ENCODE measurements at places on chromosomes 16 and 17.

GRCh38 chr16:57807968-57808528 lies 5.8 kb upstream of the KIFC3 start:
- peak; percentile 96 for DNase-seq

GRCh38 chr16:85199069-85199725 lies 86.9 kb upstream of the CIBAR2 start:
- DNase-seq = peak; percentile 84

DNA sequence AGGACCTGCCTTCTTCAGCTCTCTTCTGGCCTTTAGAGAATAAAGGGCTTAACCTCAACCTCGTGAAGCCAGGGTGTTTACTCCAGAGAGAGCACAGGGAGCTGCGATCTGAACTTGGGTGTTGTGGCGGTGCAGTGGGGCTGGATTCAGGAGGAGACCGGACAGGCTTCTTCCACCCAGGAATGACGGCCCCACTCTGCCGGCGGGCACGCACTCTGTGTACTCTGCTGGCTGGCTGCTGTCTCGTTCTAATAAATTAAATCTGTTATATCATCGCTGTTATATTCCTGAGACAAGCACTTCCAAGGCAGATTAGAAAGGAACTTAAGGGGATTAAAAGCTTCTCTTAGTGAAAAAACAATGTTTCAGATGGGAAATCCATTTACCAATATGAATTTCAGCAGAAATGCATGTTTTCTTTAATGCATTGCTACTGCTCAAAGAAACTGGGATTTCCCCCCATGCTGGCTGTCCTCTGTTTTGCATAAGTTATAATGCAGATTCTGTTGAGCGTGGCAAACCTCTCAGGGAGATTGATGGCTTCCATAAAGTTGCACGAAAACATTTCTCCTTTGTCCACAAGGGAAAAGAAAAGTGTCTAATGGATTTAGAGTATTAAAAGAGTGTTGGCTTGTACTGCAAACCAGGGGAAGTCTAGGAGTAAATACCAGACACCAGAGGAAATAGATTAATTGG lies 168.6 kb upstream of the IRX3 start:
- DNase-seq = no peak

- peak; percentile 78 for DNase-seq
Measured at GRCh38 chr17:17890773-17891759, 54.3 kb upstream of the SREBF1 start.

- DNase-seq = peak; percentile 96
Measured at GRCh38 chr17:37488607-37489196, 989 bp upstream of the DUSP14 start.

GRCh38 chr17:78523934-78524655 lies 53.1 kb downstream of the DNAH17 start:
- no peak for DNase-seq

DNA sequence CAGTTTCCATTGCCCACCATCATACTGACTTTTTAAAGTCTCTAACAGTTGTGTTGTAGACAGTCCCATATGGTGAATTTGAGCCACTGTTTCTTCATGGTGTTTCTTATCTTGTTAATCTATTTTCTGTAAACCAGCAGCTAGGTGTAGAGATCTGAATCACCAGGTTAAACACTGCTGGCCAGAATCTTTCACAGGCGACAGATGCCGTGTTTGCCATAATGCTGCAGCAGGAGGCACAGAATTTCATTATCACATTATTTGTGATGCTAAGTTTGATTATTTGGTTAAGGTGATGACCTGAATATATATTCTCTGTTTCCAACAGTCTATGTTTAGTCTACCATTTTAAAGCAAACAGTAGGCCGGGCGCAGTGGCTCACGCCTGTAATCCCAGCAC lies 11.5 kb upstream of the CNGB1 start:
- no peak for DNase-seq

- DNase-seq = peak; percentile 28
Measured at GRCh38 chr16:3954411-3954921, 74.0 kb upstream of the CREBBP start.

- no peak for DNase-seq
Measured at GRCh38 chr16:67902831-67903230, 9.8 kb downstream of the PSKH1 start.

- no peak for DNase-seq
Measured at GRCh38 chr17:7558544-7559319, at the start of gene TNFSF13. Gene TNFSF13, plus strand, starts transcription at chr17:7558750. Its CDS starts 290 bp downstream, at chr17:7559040.

- DNase-seq = peak; percentile 48
Measured at GRCh38 chr17:44970136-44970741, 2.1 kb upstream of the C1QL1 start.
